T-helper 2 cell (primary cell): ENCODE measurements at places on chromosomes 7 and 10.

GRCh38 chr10:72261784-72262404 is 11.8 kb upstream of the DDIT4 start:
- no peak for DNase-seq

DNA sequence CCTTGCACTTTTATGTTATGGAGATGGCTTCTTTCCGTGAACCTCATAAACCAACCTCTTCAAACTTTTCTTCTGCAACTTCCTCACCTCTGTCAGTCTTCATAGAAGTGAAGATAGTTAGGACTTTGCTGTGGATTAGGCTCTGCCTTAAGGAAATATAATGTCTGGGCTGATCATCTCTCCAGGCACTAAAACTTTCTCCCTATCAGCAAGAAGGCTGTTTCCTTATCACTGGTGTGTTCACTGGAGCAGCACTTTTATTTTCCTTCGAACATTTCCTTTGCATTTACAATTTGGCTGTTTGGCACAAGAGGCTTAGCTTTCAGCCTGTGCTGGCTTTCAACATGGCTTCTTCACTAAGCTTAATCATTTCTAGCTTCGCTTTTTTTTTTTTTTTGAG is 52.8 kb downstream of the ESYT2 start:
- no peak for DNase-seq

- DNase-seq, result no peak
These were observed 44.5 kb downstream of the FAM53B start for GRCh38 chr10:124699471-124700292.

GRCh38 chr7:137742051-137742450 is 104.7 kb downstream of the DGKI start:
- no peak for DNase-seq

- DNase-seq, result peak; percentile 42
These were observed 5.3 kb downstream of the HOXA11 start for GRCh38 chr7:27179503-27180430.

DNA sequence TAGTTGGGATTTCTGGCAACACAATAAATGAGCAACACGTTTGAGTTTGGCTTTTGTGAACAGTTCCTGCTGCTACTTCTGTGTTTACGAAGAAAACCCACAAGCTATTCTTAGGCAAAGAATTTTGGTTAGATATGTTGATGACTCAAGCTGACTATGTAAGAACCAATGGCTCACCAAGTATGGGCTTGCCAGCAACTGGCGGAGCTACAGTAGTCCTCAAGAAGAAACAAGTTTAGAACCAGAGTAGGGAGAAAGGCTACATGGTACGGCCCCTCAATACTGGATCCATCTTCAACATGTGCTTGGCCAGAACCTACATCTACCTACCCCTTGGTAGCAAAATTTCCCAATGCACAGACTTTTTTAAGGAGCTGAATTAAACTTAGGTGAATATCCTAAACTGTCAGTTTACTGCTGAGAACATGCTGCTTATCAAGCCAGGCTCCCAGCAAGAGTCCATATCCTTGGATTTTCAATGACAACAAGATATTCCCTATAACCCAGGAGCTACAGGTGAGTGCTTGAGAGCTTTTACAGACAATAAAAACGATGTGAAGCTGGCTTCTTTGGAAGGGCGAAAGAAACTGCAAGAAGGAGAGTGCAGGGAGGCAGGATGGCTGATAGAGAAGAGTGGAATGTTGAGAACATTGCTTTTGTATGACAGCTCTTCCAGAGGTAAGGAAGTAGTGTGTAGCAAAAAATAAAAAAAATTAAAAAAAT is 74.3 kb upstream of the ASAH2 start:
- peak; percentile 69 for DNase-seq

- DNase-seq, result no peak
These were observed 151.2 kb upstream of the FAM13C start for GRCh38 chr10:59513558-59513957.

GRCh38 chr7:14861456-14861855 is 41.1 kb downstream of the DGKB start:
- no peak for DNase-seq

DNA sequence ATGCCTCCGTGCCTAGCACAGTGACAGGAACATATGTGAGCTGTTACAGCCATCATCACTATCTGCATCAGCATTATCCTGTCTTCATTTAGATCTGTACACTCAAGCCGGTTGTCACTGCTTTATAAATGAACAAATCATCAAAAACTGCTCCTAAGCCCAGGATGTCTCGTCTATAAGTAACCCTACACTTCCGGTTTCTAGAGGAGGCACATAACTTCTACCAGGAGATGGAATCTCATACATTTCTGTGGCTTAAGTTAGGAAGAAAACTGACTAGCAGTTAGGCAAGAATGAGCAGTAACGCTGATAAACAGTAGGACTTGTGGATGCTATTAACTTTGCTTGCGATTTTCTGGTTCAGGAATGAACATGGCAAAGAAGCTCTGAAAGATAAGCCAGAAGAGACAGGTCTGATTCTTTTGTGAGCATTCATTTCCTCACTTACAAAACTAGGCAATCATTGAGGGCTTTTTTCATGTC is 1199.2 kb downstream of the SORCS3 start:
- DNase-seq, result no peak

- no peak for DNase-seq
These were observed 16.3 kb downstream of the SGMS1 start for GRCh38 chr10:50607356-50607925.

DNA sequence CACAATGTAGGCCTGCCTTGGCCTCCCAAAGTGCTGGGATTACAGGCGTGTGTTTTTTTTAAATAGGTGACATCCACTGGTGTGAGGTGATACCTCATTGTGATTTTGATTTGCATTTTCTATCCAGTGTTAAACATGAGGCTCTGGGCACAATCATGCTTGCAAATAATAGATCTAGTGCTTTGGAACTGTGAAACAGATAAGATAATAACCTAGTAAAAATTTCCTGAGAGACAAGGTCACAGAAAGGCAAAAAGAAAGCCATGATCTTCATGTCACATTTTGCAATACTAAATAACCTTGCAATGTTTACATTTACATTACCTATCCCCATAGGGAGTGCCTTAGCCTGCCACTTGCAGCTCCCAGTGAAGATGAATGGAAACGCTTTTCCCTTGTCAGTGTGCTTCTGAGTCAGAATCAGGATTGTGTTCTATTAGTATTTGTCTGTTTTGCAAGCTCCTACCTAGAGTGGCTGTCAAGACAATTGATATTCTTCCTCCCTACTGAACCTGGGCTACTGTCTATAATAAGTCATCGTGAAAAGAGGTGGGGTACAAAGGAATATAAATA is 256.5 kb downstream of the PHTF2 start:
- no peak for DNase-seq

GRCh38 chr7:106980358-106980685 is 64.2 kb upstream of the PRKAR2B start:
- no peak for DNase-seq

DNA sequence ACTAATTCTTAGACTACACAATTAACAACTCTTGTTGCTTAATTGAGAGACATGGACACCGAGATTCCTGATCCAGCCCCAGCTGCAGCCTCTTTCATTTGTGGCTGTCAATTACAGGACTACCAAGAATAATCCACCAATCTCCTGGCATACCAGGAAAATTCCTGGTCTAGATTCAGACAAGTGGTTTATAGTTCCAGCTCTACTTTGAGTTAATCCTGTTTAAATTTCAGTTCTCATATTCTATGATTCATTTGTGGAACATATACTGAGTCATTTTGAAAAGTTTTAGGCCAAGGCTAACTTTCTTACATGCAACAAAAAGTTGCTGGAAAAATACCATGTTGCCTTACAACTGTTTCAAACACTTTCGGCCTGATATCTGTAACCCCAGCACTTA is 253.5 kb downstream of the MAGI2 start:
- no peak for DNase-seq

DNA sequence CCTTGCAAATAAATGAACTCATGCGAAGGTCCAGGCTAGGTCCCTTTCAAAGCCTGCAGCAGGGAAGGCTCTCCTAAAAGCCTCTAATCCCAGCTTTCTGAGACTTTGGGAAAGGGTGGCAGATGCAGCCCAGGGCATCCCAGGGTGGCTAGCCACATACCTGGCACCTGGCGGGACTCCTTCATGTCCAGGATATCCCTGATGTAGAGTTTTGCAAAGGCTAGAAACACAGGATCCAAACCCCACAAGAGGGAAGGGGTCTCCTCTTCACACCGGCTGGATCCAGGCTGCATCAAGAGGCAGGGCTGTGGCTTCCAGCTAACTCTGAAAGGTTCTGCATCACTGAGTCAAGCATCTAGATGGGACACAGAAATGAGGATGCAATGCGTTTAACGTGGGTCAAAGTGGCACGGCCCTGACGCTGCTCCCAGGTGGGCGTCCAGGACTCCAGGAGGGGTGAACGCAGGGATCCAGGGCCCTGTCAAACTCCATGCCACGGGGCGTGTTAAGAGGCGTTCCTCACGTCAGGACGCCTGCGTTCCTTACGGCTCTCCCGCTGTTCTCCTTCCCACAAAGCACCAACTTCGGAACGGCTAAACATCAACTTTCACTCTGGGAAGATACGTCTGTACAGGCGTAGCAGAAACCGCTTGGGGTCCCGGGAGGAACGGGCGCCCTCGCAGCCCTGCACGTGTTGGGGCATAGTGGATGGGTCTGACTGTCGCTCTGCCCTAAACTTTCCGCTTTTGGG is 507 bp downstream of the STN1 start:
- no peak for DNase-seq

- DNase-seq, result no peak
These were observed 237.7 kb upstream of the PLXDC2 start for GRCh38 chr10:19578571-19578970.

GRCh38 chr10:113381981-113382509 is 170.8 kb upstream of the HABP2 start:
- DNase-seq, result peak; percentile 36

DNA sequence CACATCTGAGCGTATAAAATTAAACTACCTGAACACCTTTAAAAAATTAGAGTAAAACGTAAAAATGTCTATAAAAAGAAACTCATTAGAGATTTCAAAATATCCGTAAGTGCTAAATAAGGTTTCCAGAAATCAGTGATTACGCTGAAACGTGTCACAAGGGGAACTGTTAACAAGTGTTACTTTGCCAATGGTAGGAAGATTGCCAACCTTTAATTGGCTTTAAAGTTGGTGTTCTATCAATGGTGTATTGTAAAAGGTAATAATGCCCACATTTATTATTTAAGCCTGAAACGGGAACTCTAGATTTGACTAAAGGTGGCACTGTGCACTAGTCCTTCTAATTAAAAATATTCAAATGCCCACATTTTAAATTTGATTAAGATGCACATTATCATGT is 37.8 kb upstream of the HIBADH start:
- DNase-seq, result no peak

DNA sequence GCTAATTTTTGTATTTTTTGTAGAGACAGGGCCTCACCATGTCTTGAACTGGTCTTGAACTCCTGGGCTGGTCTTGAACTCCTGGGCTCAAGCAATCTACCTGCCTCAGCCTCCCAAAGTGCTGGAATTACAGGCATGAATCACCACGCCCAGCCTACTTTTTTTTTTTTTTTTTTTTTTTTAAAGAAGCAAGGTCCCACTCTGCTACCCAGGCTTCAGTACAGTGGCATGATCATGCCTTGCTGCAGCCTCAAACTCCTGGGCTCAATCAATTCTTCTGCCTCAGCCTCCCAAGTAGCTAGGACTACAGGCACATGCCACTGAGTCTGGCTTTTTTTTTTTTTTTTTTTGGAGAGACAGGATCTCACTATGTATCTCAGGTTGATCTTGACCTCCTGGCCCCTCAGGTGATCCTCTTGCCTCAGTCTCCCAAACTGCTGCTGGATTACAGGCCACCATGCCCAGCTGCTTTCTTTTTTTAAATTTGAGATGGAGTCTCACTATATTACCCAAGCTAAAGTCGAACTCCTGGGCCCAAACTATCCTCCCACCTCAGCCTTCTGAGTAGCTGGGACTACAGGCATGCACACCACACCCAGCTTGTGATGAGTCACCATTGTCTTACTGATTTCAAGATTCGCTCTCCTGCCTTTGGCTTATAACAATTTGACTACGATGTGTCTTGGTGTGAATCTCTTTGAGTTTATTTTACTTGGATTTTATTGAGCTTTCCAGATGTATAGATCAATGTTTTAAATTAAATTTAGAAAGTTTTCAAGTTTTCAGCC is 9.0 kb downstream of the RPEL1 start:
- DNase-seq, result no peak

- no peak for DNase-seq
These were observed 292.0 kb downstream of the PHTF2 start for GRCh38 chr7:78090616-78091015.

DNA sequence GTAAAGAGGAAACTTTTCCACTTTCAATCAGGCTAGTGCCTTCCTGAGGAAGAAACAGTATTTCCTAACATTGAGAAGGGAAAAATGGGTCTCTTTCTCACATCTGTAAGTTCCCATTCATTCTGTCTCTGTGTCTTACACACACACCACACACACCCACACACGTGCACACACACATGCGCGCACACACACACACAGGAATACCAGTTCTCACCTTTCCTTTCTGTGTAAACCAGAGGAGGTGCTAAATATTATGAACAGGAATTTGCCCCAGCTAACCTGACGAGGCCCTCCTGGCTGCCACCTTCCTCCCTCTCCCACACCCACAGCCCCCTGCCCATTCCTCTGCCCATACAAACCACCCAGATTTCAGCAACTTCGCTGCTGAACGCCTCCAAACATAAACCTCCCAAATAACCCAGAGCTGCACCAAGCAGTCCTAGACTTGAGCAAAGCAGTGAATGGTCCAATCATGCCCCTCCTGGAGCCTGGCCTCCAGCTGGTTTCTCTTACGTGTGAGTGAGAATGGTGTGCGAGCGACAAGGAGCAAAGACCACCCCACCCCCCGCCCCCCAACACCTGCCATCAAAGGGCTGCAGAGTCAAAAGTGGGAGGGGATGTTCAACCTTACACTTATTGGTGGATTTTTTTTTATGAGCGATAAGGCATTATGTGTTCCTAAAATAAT is 190.5 kb downstream of the HECW1 start:
- DNase-seq, result no peak

DNA sequence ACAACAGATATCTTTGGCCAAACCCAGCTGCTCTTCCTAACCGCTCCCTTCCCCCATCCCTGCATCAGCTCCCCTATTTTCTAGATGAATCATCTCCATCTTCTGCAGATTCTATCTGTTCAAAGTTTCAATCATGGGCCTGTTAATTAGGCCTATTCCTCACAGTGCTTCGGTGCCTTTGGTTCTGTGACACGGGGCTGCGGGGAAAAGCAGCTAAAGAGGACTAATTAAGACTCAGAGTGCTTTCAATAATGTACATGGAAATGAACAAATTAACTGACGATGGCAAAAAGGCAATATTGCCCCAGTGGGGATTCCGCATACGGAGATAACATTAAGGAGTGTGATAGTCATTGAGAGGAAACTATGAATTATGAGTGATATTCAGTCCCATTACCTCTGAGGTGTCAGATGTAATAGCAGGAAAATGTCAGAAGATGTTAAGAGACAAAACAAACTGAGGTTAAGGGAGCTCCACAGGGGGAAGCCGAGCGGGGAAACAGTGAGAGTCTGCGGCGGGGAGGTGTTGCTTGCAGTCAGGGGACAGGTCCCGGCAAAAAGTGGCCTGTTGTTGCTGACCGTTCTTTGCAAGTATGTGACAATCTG is 716.9 kb downstream of the TYW1 start:
- DNase-seq, result no peak

- DNase-seq, result no peak
These were observed 283.6 kb downstream of the ADRA2A start for GRCh38 chr10:111360260-111360925.
